Activated T-cell treated with anti-CD3 and anti-CD28 coated beads, Interleukin-2, amount 50 U/mL, for 1 hour (primary cell): ENCODE measurements at places on chromosomes 11 and 22.

- DNase-seq: no peak
These were observed 30.8 kb downstream of the SYTL2 start for GRCh38 chr11:85779956-85780640.

- DNase-seq: no peak
These were observed 59.2 kb downstream of the CCDC83 start for GRCh38 chr11:85914425-85914824.

DNA sequence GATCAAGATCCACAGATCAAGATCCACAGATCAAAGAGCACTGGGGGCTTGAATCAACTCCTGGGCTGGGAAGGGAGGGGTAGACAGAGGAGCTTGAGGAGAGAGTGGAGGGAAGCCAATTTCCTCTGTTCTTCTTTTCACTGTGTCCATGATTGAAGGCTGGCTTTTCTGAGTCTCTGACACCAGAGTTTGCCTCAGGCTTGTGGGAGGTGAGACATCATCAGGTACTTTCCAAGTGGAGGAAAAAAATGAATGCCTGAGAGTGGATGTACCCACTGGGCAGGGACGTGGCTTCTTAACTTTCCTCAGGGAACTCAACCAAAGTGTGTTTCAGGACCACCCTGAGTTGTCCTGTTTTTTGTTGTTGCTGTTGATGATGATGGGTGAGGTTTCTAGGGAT, 11.0 kb upstream of the HEPHL1 start:
- DNase-seq: no peak

DNA sequence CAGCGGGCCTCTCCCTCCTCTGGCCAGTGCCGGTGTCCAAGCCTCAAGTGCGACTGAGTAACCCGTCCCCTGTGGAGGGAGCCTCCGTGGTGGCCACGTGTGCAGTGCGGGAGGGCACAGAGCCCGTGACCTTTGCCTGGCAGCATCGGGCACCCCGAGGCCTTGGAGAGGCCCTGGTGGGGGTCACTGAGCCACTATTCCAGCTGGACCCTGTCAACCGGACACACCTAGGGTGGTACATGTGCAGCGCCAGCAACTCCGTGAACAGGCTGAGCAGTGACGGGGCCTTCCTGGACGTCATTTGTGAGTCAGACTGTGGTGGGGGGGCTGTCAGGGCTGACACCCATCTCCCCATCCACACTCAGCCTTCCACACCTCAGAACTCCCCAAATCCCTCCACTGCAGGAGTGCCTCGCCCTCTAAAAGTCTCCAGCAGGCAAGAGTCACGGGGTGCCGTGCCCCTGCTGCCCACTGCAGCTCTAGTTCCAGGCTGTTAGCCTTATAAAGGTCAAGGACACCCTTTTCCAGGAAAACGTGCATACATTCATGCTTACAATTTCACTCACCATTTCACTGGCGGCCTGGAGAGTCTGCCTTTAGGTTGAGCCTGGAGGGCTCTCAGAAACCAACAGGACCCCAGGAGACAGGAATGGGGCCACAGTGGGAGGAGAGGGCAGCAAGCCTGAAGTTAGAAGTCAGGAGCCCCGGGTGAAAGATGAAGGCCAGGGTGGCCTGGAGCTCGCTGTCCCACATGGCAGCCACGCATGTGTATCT, 2.6 kb downstream of the VSIG10L2 start:
- no peak for DNase-seq

GRCh38 chr22:50548921-50549790, 3.5 kb downstream of the KLHDC7B start:
- DNase-seq: no peak

DNA sequence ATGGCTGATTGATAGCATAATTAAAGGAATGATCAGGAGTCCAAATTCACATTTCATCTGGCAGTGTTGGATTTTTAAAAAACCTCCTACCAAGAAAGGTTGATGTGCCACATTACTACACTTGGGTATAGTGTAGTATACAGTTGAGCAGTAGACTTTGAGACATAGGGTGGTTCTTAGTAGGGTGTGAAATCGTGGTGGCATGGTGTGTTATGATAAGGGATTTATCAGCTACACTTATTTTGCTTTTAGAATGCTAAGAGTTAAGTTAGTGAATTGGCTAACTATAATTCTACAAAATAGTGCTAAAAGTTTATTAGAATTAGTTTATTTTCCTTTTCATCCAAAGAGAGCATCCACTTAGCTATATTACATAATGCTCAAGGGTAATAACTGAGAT, 13.1 kb downstream of the TBCEL start:
- DNase-seq: no peak

GRCh38 chr11:42465623-42466022, 846.2 kb upstream of the API5 start:
- no peak for DNase-seq

DNA sequence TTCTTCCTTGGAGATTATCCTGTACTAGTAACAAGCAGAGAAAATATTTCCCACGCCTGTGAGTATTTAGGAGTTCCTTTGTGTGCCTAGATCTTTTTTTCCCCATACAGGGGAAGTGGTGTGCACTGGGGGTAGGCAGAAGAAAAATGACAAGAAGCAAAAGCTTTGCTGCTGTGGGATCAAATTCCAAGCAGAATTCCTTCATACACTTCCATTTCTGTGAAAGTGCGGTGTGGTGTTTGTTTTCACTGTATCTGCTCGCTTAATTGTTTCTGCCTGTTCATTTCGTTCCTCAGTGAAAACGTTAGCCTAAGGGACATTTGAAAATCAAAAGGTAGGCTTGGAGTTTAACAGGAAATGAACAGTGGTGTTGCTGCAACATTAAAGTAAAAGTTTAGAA, 47.9 kb downstream of the BLID start:
- DNase-seq: no peak

GRCh38 chr11:69638941-69639681, 1.8 kb upstream of the CCND1 start:
- no peak for DNase-seq

DNA sequence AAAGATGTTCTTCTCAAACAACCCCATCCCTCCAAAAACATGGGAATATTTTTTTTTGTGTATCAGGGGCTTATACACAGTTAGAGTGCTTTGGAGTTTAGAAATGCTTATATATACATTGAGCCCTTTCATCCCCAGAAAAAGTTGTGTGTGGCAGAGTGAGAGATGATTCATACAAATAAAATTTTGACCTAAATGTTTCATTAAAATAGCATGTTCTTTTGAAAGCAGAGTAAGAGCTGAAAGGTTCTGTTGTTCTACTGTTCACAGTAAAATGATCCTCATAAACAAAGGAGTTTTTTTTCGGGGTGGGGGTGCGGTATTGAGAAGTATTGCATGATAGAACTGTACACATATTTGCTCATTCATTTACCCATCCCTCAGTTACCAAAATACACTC, 512.4 kb downstream of the DLG2 start:
- DNase-seq: no peak

DNA sequence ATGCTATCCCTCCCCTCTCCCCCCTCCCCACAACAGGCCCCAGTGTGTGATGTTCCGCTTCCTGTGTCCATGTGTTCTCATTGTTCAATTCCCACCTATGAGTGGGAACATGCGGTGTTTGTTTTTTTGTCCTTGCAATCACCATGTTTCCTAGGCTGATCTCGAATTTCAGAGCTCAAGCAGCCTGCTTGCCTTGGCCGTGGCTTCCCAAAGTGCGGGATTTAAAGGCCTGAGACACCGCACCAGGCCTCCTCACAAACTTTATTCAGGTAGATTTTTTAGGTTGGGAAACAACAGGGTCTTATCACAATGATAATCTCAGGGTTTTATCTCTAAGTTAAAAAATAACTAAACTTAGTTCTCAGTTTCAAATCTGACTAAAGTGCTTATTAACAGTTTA, 125.4 kb downstream of the LUZP2 start:
- no peak for DNase-seq

- DNase-seq: no peak
These were observed 15.9 kb downstream of the GALNT18 start for GRCh38 chr11:11605821-11606450.

GRCh38 chr11:92199991-92200390, 24.6 kb upstream of the FAT3 start:
- DNase-seq: no peak

- no peak for DNase-seq
These were observed 23.3 kb upstream of the FAR1 start for GRCh38 chr11:13644997-13645687.

DNA sequence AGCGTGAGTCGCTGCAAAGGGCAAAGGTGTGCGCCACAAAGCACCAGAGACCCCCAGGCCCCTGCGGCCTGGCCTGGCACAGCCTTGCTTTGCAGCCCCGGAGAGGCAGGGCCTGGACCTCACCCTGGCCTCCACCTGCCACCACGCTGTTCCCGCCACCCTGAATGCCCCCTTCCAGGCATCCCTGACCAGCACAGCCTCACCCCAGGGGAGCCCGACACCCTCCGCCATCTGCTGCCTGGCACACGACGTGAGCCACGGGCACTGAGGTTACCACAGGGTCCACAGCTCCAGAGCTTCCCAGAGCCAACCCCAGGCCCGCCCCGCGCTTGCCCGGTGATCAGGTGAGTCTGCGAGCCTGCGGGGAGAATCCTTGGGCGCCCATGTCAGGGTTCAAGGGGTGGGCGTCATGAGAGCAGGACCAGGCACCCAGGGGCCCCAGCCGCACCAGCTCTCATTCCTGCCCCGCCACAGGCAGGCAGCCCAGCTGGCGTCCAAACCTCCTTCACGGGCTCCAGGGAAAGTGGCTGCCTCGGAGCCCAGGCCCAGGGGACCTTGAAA, 171.3 kb downstream of the BRD1 start:
- no peak for DNase-seq

GRCh38 chr11:44017443-44018126, 30.2 kb upstream of the ACCSL start:
- DNase-seq: no peak

- DNase-seq: no peak
These were observed 2.8 kb upstream of the TMPRSS13 start for GRCh38 chr11:117931971-117932370.

DNA sequence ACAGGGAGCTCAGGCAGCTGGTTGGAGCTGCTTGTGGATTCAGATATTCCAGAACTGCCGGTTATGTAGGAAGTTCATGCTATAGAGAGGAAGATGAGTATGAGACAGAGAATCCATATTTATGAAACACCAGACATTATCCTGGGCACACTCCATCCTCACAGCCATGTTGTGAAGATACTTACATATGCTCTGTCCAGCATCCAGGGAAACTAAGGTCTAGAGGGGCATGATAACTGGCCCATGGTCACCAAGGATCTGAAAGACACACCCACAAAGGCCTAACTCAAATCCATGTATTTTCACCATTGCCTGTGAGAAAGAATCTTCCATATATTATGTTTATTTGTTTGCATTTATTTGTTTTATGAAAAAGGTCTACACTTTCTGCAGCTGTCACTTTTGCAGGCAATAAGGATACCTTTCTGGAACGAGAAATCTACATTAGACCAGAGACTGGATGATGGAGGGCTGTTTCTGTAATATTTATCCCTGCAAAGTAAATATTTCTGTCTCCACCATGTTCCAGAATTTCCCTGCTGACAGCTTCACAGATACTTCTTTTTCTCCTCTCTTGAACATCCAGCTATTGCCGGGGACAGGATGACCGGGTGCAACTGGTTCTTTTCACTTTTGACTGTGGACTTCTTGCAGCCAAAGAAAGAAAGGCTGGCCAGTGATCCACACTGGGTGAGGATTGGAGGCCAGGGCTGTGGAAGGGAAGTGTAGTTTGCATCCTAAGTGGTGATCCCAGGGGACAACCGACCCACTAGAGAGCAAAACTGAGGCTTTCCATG, 145.9 kb upstream of the NAV2 start:
- DNase-seq: no peak

DNA sequence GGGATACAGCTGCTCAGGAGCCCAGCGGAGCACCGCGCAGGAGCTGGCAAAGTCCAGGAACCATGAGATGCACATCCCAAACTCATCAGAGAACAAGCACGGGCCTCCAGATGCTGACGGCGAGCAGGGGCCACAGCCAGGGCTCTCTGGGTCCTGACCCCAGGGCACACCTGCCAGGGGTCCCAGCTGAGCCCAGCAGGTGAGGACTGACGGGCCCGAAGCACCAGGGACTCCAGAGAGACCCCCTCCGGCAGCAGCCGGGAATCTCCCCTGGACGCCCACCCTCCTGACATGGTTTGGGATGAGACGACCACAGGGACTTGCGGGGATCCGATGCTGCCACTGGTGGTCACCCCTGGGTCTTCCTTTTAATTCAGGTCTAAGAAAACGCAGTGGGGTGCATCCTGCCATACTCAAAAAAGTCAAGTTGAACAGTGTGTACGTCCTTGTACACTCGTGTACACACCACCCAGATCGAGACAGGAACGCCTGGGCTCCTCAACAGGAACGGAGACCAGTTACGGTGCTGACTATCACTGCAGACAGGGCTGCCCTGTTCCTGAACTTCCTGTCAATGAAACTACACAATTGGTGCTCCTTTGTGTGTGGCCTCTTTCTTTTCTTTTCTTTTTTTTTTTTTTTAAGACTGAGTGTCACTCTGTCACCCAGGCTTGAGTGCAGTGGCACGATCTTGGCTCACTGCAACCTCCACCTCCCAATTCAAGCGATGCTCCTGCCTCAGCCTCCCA, 21.9 kb downstream of the TTLL8 start:
- DNase-seq: no peak
